Activated gamma-delta T cell treated with Interleukin-2 at 50 U/mL for 16 hours (primary cell): ENCODE measurements at places on chromosomes 2 and 18.

GRCh38 chr2:96822786-96823185 is 6.7 kb downstream of the CNNM3 start:
- DNase-seq = no peak

DNA sequence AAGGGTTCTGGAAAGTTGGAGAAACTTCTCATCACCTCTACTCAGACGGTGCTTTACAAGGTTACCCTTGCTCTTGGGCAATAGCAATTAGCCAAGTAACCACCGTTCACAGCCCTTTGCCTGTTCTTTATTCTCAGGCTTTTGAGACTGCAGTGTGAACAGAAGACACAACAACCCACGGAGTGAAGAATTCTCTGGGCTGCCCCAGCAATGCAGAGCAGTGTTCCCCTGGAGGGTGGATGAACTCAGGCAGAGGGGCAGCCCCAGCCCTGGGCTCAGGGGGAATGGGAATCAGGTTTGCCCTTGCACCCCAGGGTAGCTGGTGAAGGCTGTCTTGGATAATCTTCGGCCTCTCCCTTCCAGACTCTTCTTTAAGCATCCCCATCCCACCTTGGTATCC is 69.1 kb downstream of the MCFD2 start:
- DNase-seq = no peak

DNA sequence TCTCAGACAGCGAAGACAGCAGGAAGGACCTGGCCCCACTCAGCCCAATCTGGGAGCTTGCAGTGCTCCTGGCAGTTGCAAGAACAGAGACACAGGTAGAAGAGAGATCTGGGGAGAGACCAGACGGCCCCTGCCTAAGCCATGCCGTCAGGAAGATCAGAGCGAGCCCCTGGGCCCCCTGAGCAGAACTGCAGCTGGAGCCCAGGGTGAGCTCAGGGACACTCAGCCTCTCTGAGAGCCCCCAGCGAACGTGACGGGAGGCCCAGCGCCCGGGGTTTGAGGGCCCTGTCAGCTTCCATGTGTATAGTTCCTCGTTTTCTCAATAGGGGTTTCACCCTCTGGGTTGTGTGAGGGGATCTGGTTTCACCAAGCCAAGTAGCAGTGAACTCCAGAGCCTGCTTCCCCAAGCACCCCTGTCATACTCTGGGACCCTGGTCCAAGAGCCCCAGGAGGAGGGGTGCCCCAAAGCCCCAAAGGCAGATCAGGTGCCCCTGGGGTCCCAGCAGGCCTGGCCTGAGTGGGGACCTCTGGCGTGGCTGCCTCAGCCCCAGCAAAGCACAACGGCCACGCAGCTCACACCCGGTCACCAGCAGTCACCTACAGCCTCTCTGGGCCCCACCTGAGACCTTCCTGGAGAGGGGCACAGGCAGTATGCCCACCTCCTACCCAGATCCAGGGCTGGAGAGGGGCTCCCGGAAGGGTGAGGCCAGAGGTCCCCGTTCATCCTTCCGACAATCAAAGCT is 431.3 kb upstream of the MYT1L start:
- no peak for DNase-seq

DNA sequence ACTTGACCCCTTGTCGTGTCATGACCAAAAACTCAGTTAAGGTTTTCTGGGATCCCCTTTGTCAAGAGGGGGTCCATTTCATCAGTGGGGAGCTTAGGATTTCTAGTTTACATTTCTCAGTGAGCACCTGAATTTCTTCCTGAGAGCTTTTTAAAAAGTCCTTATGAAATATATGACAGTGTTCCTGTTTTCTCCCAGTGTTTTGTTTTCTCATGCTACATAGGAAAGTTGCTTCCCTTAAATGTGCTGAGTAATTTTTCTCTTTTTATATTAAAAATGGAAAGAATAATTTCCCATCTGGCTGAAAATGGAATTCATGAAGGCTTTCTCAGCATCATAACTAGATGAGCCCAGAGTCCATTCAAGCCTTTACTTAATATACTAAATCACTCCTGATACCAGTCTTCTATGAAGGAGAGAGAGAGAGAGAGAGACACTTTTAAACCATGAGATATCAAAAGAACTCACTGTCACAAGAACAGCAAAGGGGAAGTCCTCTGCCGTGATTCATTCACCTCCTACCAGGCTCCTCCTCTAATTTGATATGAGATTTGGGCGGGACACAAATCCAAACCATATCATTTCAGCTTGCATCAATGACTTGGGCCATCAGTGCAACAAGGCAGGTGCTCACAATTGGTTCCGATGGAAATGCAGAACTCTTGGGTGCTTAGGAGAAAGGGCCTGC is 61.1 kb downstream of the XRCC5 start:
- DNase-seq = no peak

DNA sequence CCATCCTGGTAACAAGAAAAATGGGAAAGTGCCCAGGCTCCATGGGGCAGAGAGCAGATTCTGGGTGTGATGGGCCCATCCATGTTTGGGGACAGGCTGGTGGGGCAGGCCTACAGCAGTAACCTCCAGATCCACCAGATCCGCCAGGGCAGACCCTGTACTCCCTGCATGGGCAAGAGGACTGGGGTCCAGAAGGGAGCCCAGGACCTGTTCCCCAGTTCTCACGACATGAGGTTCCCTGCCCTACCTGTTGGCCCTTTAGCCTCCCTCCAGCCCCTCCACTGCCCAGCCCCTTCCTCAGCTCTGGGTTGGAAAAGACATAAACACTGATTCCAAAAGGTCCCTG is 38.7 kb downstream of the EMX1 start:
- no peak for DNase-seq

GRCh38 chr18:79566771-79567431 is 112.7 kb upstream of the CTDP1 start:
- DNase-seq = no peak

DNA sequence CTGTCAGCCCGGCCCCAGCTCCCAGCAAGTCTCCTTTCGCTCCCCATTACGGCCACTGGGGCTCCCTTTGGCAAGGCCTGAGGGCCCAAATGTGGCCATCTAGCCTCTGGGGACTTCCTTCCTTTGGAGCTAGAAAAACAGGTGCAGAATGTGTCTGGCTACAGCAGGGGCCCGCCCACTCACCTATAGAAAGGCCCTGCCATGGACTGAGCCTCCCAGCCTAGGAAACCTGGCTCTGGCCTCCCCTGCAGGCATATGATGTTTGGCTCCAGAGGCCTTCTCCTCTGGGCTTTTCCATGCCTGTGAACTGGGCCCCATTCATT is 55.3 kb upstream of the ALPP start:
- DNase-seq = no peak

- DNase-seq = no peak
Measured at GRCh38 chr2:239722760-239723470, 302.2 kb downstream of the NDUFA10 start.

- DNase-seq = no peak
Measured at GRCh38 chr2:151891566-151892194, 63.5 kb upstream of the ARL5A start.

GRCh38 chr2:30705711-30706533 is 101.3 kb downstream of the CAPN13 start:
- no peak for DNase-seq

DNA sequence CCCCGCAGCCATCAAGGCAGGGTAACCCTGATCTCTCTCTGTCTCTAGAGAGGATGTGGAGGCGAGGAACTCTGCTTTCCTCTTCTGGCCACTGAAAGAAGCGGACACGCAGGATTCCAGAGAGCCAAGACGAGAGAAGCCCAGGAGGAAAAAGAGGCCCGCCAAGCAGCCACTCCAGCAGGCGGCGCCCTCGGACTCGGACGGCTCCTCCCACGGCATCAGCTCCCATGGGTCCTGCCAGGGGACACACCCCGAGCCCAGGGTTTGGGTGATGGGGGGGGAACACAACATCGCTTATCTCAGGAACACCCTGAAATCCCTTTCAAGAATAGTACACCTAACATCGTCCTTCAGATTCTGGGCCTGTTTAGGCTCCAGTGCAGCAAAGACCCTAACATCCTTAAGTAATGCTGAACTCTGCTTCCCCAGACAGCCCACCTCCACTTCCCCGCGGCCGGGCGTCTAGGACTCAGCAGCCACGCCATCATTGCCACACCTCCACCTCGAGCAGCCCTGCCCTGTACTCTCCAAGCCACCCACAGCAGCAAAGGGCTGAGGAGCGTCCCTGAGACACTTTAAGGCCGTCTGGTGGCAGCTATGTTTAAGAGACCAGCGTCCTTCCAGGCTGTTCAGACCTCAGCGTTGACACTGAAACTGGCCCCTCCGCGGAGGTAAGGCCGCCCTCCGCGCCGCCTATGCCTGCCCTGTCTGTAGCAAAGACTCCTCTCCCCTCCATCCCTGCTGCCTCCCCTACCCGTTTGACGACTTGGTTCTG is 34.3 kb upstream of the CNGA3 start:
- no peak for DNase-seq

DNA sequence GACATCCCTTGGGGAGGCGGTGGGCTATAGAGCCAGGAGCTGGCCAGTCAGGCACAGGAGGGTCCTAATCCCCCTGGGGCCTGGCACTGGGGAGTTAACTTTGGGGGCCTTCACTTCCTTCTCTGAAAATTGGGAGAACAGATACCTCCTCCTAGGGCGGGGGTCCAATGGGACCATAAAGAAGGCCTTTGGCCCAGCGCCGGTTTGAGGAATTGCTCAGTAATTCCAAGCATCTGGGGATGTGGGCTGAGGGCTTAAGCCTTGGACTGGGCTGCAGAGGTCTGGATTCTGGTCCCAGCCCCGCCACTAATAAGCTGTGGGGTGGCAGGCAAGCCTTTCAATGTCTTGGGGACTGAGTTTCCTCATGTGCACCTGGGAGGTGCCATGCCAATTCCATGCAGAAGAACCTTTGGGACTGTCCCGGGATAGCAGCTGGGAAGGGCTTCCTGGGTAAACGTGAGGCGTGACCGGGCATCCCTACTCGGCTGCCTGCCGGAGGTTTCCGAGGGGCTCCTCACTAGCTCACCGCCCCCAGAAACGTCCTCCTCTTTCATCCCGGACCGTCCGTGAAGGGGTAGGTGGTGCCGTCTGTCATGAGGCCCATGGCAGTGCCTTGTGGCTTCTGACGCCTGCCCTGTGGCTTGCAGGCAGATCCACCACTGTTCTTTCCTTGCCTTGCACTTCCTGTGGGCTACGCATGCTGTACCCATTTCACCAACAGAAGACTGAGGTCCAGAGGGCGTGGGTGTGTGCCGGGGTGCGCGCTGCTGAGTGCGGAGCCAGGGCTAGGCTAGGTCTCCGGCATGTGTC is 67.4 kb upstream of the HPCAL1 start:
- no peak for DNase-seq

DNA sequence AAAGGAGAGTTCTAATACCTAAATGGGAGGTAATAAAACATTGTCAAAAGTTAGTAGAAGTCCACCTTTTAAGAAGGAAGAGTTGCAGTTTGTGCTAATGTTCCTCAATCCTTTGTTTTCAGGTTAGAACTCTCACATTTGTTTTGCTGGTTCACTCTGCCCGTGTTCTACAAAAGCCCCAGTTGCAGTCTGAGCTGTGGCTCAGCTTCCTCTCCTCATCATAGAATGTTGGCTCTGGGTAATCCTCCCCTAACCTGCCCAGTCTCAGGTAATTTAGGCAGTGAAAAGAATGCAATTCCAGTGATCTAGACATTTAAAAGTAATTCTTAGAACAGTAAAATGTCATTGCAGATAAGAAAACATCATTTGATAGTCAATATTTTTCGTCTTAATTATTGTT is 1410.4 kb upstream of the ZEB2 start:
- DNase-seq = no peak

DNA sequence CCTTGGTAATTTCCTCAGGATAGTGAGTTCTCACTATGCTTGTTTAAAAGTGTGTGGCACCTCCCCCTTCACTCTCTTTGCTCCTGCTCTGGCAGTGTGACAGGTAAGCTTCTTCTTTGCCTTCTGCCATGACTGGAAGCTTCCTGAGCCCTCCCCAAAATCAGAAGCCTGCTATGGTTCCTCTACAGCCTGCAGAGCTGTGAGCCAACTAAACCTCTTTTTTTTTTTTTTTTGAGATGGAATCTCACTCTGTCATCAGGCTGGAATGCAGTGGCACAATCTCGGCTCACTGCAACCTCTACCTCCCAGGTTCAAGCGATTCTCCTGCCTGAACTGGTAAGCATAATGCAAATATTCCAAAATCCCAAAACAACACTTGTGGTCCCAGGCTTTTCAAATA is 80.0 kb downstream of the SOWAHC start:
- DNase-seq = no peak

- DNase-seq = no peak
Measured at GRCh38 chr2:95552911-95553310, 38.9 kb upstream of the TRIM43 start.

- no peak for DNase-seq
Measured at GRCh38 chr18:48785091-48785614, 165.6 kb downstream of the SMAD7 start.

DNA sequence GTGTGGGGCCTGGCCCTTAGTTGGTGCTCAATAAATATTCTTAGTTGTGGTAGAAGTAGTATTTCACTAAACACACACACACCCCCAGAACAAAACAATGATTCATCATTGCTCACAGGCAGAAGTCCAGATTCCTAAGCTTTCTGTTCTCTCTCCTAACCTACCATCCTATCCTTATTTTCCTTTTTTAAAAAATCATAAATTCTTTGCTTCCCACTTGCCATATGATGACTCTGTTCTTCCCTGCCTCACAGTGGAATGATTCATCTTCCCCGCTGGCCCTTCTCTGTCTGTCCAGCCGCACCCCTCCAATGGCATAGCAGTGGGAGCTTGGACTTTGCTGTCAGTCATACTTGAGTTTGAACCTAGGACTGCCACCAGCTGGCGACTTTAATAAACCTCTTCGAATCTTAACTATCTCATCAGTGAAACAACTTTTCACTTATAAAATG is 5.2 kb downstream of the EML6 start:
- no peak for DNase-seq

DNA sequence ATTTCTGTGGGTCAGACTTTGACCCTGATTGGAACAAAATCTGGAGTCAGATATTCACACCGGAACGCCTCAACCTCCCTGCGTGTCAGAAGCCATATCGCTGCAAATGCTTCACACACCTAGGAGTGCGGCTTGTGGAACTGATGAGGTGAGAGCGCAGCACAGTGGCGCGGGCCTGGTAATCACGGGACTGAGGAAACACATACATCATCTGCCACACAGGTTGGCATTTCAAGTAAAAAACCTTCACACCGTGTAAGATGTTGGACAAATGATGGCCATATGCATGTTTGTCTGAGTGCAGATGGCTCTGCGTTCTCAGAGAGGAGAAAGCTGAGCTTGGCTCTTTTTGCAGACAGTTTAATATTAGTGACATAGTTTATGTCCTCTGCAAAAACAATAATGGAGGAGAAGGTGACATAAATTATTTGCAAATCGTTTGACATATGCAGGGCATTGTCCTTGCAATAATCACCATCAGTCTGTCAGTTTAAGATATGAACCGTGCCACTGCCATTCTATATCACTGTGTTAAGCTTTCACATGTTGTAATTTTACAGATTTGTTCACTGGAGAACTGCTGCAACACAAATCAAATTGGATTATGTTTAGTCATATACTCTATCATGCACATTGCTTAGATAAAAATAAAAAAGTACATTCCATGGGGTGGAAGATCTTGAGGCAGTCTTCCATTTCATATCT is 101.4 kb downstream of the MTX2 start:
- no peak for DNase-seq

- no peak for DNase-seq
Measured at GRCh38 chr2:60109744-60110143, 443.7 kb downstream of the BCL11A start.
